ENCODE measurements at places on chromosomes 6 and 20.

GRCh38 chr20:51696304-51697071 lies 71.7 kb downstream of the ATP9A start:
- DNase-seq = no peak

DNA sequence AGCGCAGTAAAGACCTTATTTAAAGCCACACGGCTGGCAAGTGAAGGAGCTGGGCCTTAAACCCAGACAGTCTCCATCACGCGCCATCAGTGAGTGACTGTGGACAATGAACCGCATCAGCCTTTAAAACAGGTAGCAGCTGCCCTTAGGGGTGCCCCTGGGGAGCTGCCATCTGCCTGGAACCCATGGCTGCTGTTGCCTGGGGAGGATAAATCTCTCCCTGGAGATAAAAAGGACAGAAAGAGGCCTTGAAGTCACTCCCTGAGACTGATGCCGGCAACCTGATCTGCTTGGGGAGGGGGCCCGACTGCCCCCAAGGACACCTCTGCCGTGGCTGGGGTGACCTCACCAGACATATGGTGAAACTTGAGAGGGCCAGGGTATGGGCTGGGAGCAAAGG lies 73.5 kb downstream of the PREX1 start:
- no peak for DNase-seq

DNA sequence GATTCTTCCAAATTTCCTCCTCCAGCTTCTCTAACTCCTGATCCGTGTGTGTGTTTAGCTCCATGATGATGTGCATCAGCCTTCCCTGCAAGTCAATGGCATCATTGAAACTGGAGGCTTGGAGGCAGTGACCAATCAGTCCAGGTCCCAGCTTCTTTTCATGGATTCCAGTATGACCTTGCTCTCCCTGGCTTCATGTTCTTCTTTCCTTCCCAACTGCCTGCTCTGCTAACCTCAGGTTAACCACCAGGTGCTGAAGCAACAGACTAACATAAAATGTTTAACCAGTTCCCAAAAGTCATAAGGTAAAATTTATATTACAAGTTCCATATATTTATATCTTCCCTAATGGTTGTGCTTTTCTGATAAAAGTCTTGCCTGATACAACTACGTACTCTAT lies 512.8 kb upstream of the EPHA7 start:
- DNase-seq = no peak

GRCh38 chr20:24461848-24462247 lies 7.6 kb upstream of the SYNDIG1 start:
- no peak for DNase-seq

Measured in hematopoietic multipotent progenitor cell treated with erythropoietin and hydrocortisone succinate and interleukin-3 and kit ligand, for 8 days (in vitro differentiated cells).